ENCODE measurements at places on chromosomes 12 and 14.
A peak's percentile ranks its signal among the peaks of the same experiment; 100 is the strongest.

- no peak for DNase-seq
Measured at GRCh38 chr12:81668475-81668874, 90.7 kb downstream of the PPFIA2 start.

DNA sequence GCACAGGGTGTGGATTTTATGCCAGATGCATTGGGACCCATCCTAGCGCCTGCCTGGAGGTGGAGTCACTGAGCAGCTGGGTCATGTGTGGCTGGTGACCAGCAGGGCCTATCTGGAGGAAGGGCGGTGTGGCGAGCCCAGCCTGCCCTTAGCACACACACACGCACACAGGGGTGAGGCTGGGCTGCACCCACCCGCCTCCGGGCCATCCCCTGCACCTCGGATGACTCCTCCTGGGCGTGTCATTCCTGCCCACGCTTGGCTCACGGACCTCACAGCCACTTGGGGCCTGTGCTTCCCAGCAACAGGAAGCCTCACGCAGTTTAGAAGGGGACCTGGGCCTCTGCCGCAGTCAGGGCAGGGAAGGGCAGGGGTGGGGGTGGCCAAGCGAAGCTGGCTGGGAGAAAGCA is 36.2 kb upstream of the FZD10 start:
- DNase-seq, result no peak

GRCh38 chr12:75361408-75361807 is 26.9 kb downstream of the GLIPR1L1 start:
- DNase-seq, result no peak

GRCh38 chr14:32561520-32561919 is 232.4 kb downstream of the AKAP6 start:
- no peak for DNase-seq

DNA sequence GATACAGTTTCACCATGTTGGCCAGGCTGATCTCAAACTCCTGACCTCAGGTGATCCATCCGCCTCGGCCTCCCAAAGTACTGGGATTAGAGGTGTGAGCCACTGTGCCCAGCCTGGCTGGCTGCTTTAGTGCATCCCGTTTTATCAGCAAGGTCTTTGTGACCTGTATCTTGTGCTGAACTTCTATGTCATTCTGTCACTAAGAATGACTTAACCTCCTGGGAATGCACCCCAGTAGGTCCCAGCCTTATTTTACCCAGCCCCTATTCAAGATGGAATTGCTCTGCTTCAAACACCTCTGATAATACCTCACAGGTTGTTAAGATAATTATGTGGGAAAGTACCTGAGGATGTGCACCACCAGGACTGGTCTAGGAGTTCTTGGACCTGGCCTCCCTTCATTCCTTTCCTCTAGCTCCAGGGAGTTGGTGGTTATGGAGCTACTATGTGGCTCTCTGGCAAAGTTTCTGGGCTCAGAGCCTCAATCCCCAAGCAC is 26.1 kb upstream of the JPH4 start:
- no peak for DNase-seq

- DNase-seq, result no peak
Measured at GRCh38 chr14:77204907-77205306, 23.3 kb downstream of the TMEM63C start.

GRCh38 chr14:65661865-65662264 is 249.3 kb downstream of the FUT8 start:
- DNase-seq, result no peak

DNA sequence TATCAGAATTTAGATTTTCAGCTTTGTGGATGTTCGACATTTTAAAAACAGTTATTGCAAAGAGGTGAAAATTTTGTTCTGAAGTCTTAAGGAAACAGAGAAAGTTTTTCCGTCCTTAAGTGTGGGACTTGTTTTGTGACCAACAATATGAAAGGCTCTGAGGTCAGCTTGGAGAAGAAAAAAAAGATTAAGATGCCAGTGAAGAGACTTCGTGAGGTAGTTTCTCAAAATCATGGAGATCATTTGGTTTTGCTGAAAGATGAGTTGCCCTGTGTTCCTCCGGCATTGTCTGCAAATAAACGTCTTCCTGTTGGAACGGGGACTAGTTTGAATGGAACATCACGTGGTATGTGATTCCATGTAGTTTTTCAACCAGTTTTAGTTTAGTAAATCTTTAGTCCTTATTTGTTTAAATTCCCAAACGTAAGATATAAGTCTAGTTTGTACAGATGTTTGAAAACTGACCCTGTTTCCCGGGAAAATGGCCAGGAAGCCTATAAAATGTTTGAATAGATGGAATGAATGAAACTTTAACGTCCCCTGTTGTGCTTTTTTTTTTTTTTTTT is 682 bp downstream of the KIAA0586 start:
- DNase-seq, result peak; percentile 44

- DNase-seq, result no peak
Measured at GRCh38 chr14:54715239-54715638, 148.3 kb downstream of the SAMD4A start.

- DNase-seq, result no peak
Measured at GRCh38 chr14:102911541-102911951, 10.9 kb upstream of the AMN start.

DNA sequence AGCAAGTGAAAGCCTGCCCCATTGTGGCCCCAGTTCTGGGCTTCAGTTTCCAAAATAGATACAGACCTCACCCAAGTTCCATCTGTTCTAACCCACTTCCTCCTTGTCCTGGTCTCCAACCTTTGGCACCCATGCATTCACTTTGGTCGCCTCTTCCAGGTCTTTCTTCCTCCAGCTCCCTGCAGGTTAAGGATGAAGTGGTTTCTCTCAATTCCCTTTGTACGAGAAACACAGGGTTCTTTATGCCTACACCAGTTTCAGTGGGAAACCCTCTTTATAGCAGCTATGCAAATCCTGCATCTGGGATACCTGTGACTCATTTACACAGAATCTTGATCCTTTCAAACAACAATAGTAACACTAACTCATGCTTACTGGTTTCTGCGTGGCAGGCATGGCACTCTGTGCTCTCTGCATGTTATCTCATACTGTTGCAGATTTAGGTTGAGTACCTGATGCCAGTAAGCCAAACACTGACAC is 110.6 kb upstream of the AMIGO2 start:
- DNase-seq, result no peak

DNA sequence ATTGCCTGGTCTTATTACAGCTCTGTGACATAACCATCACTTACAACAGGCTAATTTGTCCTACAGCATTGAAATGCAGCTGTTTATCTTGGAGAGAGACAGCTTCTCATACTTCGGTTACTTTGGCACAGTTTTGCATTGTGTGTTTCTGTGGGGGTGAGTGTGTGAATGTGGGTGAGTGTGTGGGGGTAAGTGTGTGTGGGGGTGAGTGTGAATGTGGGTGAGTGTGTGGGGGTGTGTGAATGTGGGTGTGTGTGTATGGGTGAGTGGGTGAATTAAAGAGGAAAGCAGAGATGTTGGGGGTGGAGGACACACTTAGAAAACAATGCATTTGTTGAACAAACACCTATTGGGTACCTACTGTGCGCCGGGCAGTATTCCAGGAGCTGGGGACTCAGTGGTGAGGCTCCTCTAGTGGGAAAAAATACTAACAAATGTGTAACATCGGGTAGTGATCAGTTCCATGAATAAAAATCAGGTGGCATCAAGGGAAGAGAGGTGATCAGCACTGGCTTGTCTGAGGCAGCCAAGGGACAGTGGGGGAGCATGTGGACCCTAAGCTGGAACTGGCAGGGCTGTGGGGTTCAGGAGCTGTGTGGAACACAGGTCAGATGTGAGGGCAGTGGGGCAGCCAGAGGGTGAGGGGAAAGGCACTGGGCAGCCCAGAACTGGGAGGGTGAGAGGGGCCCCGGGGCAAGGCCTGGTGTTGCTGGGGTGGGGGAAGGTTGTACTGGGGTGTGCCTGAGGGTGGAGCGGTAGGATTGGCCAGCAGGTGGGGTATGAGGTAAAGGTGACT is 44.1 kb upstream of the AMN start:
- no peak for DNase-seq

DNA sequence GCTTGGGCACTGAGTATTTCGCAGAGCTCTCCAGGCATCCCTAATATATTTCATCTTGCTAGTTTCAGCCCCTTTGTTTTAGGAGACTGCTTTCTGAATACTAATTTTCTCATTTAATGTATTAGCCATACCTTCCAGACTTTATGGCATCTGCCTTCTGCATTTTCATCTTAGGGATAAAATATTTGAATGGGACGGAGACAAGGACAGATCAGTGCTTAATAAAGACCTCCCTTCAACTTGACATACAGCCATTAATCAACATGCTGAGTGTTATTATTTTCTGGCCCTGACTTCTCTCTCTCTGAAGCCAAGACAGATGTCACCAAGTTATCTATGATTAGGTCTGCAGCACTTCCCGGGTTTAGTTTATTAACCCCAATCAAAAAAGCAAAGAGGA is 42.4 kb downstream of the CACNA2D4 start:
- DNase-seq, result no peak

DNA sequence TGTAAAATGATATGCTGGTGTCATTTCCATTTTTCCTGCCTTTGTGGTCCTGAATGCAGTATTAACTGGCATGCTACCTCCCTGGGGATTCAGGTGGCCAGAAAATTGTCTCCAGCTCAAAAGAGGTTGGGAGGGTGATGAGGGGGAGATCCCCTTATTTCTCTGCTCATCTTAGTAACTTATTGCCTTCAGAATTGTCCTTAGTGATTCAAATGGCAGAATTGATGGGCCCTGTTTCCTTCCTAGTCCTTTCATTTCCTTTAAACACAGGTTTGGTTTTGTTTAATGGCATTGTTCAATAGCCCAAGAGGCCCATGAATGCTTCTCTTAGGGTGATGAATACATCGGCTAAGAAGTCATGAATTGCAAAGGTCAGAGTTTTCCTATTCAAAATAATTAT is 207.0 kb downstream of the SLC41A2 start:
- no peak for DNase-seq

GRCh38 chr14:22748631-22749068 is 17.8 kb upstream of the OXA1L start:
- no peak for DNase-seq

DNA sequence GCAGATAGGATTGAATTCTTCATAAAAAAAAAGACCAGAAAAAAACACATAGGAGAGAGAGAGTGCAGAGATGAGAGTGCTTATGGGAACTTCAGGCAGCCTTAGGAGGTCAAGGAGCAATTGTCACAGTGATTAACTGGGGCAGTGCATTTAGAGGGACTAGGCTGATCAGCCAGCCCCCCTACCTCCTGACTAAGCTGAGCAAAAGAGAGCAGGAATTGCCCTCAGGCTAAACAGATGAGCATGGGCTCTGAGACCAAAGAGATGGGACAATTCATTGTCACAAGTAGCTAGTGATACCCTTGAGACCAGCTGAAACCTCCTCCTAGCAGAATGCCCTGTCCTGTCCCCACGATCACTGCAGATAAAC is 124.0 kb downstream of the BTG1 start:
- no peak for DNase-seq

GRCh38 chr12:10392394-10392930 is 2.6 kb upstream of the KLRK1 start:
- DNase-seq, result no peak

DNA sequence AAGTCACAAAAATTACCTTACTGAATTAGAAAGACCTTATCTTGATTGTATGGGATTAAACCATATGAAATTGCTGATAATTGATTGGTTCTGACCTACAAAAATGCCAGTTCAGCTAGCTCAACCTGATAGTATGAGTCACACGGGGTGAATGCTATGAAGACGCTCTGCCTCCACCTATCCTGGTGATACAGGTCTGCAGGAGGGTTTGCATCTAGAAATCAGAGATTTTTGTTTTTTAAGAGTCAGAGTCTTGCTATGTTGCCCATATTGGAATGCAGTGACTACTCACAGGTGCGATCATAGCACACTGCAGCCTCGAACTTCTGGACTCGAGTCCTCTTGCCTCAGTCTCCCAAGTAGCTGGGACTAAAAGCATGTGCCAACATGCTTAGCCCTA is 120.4 kb downstream of the HMGA2 start:
- no peak for DNase-seq

DNA sequence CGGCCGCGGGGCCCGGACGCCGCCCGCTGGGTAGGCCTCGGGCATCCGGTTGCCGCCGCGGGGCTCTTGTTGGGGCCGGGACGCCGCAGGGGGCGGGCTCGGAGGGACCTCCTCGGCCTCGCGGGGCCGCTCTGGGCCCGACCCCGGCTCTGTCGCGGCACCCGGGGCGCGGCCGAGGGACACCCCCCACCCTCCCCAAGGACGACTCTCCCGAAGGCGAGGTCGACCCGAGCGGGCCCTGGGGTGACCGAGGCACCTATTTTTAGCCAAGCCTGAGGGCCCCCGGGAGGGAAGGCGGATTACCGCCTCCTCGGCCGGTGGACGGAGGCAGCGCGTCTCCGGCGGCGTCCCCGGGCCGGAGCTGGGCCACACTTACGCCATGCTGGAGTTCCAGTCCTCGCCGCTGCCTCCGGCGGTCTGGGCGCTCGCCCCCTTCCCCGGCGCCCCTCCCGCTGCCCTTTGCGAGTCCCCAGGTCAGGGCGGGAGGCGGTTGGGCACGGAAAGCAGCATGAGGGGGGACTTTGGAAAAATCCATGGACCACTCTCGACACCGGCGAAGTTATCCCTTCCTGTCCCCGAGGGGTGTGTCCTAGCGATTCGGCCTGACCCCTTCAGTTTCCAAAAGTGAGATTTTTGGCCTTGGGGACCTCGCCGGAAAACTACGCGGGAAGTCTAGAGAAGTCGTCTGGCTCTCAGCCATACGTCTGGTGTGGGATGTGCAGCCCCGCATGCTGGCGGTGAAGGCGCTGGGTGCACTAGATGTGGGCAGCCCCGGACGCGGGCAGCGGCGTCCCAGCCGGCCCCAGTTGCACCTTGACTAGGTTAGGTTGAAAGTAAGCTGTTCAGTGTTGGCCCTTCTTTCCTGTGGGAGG is 699 bp downstream of the KTN1 start:
- no peak for DNase-seq

DNA sequence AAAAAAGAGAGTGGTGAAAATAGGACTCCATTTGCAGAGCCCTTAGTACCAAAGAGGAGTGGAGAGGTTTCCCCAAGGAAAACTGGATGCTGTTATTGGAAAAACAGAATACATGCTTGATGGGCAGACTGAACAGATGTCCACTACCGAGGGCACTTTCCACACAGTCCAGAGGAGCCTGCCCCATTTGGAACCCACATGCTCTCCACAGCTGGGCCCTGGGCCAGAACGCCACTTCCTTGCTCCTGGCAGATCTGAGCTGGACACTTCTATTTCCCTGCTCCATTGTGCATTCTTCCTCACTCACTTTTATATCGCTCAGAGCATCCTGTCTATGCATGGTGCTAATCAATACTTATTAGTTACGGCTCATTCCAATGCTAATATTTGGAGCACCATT is 249.9 kb downstream of the SLC15A4 start:
- DNase-seq, result no peak

- peak; percentile 2 for DNase-seq
Measured at GRCh38 chr14:60720962-60721325, 3.2 kb downstream of the SIX4 start.
